ENCODE measurements at places on chromosomes 1 and 21.

DNA sequence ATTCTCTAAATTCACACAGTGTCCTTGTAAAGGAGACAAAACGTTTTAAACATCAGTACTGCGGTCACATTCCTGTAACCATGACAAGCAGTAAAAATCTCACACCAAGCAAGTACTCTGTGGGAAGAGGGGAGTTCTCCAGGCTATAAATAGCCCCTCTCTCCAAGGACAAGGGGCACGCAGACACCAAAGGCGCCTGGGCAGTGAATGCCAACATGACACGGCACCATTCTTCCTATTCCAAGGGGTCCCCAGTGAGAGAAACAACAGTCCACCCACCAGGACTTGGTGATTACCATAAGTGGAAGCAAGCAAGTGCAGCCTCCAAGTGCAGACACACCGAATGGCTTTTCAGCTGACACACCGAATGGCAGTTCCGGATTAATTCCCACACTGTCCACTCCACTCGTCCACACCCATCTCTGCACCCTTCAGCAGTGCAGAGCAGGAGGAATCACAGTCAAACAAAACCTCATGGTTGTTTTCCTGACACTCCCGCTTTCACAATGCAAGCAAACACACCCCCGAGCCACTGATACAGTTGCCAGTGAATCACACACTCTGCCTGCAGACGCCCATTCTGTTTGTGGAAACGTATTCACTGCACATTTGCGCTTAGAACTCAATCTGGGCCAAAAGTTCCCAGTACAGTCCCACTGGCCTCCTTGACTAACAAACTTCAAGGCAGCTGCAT, 1.8 kb downstream of the PTTG1IP start:
- no peak for DNase-seq

GRCh38 chr1:17645068-17645911, 105.8 kb downstream of the ARHGEF10L start:
- DNase-seq, result no peak

DNA sequence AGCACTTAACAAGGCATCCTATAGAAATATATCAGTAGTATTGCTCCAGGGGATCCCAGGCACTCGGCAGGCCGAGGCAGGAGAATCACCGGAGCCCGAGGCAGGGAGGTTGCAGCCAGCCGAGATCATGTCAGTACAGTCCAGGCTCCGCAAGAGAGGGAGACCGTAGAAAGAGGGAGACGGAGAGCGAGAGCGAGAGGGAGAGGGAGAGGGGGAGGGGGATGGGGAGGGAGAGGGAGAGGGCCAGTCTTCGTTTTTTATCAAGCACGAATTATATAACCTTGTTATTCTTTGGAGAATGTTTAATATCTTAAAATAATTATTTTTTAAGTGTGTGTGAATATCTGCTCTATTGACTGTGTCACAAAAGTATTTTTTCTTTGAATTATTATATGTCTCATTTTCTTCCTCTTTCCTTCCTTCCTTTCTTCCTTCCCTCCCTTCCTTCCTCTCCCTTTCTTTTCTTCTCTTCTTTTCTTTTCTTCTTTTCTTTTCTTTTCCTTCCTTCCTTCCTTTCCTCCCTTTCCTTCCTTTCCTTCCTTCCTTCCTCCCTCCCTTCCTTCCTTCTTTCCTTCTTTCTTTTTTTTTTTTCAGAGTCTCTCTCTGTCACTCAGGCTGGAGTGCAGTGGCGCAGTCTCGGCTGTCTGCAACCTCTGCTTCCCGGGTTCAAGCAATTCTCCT, 233.7 kb downstream of the SRGAP2C start:
- DNase-seq, result no peak

- no peak for DNase-seq
Measured at GRCh38 chr1:95006681-95007080, 66.1 kb downstream of the ALG14 start.

DNA sequence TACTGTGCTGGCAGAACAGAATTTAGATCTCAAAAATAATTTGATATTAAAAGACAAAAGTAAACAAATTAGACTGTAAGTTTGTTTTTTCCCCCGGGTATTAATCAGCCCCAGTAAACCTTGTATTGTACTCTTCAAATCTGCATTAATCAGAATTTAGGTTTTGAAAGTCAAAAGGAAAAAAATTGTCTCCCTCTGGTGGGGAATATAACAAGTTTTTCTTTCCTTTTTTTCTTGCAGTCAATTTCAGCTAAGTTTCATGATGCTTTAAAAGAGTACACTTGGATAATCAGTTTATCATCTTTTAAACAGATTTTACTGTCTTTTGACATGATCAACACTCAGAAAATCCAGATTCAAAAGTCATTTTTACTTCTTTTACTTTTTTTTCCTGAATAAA, 134.5 kb upstream of the PKN2 start:
- DNase-seq, result no peak

- no peak for DNase-seq
Measured at GRCh38 chr21:33375101-33375644, 28.0 kb upstream of the IFNGR2 start.

DNA sequence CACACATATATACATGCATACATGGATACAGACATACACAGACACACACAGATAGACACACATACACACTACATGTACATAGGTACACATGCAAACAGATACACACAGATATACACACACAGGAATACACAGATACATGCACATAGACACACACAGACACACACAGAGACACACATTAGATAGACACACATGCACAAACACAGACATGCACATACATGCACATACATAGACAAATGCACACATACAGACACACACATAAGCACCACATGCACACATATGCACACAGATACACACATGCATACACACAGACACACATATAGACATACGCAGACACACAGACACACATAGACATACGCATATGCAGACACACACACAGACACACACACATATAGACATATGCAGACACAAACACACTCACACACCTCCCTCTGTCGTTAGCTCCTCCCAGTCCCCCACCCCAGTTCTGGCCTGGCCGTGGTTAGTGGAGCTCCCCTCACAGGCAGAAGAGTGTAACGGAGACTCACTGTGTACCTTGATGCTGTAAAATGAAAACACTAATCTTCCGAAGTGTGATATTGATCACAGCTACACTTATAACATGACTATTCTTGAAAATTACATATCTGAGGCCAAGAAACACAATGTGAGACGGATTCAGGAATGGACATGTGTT, 7.6 kb downstream of the UBASH3A start:
- no peak for DNase-seq
